ENCODE measurements at places on chromosomes 1 and 21.

GRCh38 chr1:30085811-30086770, 637.3 kb downstream of the MATN1 start:
- DNase-seq, result no peak

GRCh38 chr21:36425286-36425685, 40.1 kb downstream of the CHAF1B start:
- no peak for DNase-seq

DNA sequence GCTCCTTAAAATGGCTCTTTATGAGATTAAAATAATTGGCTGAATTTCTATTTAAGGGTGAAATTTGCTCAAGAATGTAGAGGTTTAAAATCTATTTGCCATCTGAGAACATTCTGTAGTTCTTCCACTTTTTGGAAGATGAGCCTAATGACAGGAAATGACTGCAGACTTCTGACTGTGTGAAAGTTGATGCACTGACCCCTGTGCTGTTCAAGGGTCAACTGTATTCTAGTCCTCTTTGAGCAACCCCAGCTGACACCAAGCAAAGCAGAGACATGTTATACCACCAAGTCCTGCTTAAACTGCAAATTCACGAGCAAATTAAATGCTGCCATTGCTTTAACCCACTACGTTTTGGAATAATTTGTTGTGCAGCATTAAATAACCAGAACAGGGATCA, 26.6 kb downstream of the DDAH1 start:
- DNase-seq, result no peak

GRCh38 chr1:233864578-233864977, 39.9 kb upstream of the SLC35F3 start:
- DNase-seq, result no peak

DNA sequence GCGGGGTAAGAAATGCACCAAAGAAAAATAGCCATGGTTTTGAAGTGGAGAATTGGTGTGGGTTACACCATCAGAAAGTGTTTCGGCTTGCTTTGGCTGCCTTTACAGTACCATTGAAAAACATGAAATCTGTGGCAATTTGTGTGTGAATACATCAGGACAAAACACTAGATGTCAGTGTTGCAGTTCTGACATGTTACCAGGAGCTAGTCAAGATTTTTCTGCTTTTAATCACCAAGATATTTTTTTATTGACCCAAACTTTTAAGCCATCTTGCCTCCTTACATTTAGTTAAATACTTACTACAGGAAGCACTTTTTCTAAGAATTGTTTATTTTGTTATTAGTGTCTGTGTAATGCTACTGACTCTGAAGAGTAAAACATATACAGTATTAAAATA, 14.3 kb downstream of the RRP15 start:
- DNase-seq, result no peak

- DNase-seq, result no peak
Measured at GRCh38 chr1:224338150-224338838, 8.3 kb upstream of the NVL start.

All from activated CD4-positive, CD25-positive, alpha-beta regulatory T cell (primary cell).